Progenitor cell of endocrine pancreas (in vitro differentiated cells): ENCODE measurements at places on chromosomes 1 and 21.

DNA sequence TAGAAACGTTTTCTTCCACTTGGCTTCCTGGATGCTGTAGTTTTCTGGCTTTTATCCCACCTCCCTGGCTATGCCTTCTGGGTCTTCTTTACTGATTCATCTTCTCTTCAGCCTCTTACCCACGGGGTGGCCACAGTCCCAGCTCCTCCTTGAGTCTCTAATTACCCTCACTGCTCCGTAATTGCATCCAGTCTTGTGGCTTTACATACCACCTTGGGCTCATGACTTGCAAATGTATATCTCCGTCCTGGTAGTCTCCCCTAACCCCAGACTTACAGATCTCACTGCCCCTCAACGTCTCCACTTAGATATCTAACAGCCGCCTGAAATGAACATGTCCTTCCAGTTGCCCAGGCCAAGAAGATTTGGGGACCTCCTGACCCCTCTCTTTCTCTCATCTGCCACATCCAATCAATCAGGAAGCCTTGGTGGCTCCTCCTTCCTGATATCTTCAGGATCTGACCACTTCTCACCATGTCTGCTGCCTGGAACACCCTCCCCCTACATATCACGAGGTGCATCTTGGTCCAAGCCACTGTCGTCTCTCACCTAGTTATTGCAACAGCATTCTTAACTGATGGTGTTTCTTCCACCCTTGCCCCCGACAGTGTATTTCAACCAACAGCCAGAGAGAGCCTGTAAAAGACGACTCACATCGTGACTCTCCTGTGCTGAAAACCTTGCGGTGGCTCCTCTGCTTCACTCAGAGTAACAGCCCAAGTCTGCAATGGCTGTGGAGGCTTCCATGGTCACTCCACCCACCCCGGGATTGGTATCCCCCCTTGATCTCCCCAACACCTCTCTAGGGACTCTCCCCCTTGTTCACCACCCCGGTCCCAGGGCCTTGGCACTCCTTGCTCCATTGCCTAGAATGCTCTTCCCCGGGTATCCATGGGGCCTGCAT lies 219.0 kb upstream of the POU3F1 start:
- no peak for DNase-seq

DNA sequence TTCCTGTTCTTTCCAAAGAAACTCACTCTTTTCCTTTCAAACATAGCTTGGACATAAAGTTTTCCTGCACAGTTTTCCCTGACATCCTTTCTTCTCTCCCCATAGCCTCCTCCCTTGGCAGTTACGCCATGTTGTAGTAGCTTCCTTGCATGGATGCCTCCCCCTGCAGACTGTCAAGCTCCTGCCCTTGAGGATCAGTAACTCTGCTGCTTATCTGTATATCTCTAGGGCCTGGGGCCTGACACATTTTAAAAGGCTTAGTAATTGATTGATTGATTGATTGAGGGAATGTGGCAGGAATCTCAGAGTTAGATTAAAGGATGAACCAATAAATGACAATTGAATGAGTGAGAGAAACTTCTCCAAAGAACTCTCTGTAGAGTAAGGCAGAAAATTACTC lies 143.7 kb downstream of the NEK7 start:
- no peak for DNase-seq

GRCh38 chr1:244444854-244445253 lies 6.9 kb downstream of the ADSS2 start:
- DNase-seq: no peak

- no peak for DNase-seq
These were observed 31.7 kb upstream of the CACYBP start for GRCh38 chr1:174967845-174968705.

DNA sequence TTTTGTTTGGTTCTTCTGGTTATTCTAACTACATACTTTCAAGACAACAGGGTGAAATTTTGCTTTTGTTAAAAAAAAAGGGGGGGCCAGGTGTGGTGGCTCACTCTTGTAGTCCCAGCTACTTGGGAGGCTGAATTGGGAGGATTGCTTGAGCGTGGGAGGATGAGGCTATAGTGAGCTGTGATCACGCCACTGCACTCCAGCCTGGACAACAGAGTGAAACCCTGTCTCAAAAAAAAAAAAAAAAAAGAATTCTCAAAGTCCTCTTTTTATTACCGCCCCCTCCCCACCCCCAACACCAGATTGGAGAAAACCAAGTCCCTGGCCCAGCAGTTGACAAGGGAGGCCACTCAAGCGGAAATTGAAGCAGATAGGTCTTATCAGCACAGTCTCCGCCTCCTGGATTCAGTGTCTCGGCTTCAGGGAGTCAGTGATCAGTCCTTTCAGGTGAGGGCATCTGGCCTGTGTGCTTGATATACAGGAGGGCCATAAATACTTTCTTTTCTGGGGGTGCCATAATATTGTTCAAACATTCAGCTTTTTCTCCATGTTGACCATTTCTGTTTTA lies 50.2 kb downstream of the LAMC2 start:
- DNase-seq: no peak
